SJSA1 (cell line): ENCODE measurements at places on chromosomes 2 and 18. TPM values are rescaled to one million over a fixed set of nuclear protein-coding genes. Genes with fewer than 3 reads are reported as not detected.

- H3K4me3 ChIP-seq: no peak overlapping the region
- DNase-seq: no peak
- no peaks in the 10 kb centered on the region for H3K4me1 ChIP-seq
- no peak overlapping the region for H3K27ac ChIP-seq
These were observed 27.8 kb upstream of the RNF125 start for GRCh38 chr18:31990823-31991222.

- no peaks in the 10 kb centered on the region for H3K36me3 ChIP-seq
- H3K27me3 ChIP-seq: no peaks in the 10 kb centered on the region
- H3K4me1 ChIP-seq: no peaks in the 10 kb centered on the region
- H3K4me3 ChIP-seq: no peak overlapping the region
- no peak overlapping the region for H3K27ac ChIP-seq
- DNase-seq: no peak
These were observed 65.9 kb downstream of the CDH20 start for GRCh38 chr18:61398961-61399705.

- H3K27ac ChIP-seq: no peak overlapping the region
- no peak overlapping the region for H3K4me3 ChIP-seq
- no peak for DNase-seq
- no peaks in the 10 kb centered on the region for H3K27me3 ChIP-seq
- peaks cover 50% of the 10 kb centered on the region for H3K36me3 ChIP-seq
These were observed 7.4 kb downstream of the TMEM127 start for GRCh38 chr2:96258166-96259022.

DNA sequence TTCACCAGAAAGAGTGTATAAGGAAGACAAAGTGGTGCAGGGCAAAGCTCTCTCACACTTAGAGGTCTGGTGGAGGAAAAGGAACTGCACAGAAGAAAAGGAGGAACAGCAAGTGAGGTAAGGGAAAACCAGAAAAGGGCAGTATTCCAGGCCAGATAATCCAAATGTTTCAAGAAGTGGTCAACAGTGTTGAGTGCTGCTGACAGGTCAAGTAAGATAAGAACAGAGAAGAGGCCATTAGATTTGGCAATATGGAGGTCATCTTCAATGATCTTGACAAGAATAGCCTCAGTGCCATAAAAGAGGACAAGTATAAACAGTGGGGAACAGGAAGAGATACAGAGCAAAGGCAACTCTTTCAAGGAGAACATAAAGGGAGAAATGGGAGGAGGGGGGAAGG is 15.0 kb downstream of the ADD2 start:
- H3K4me3 ChIP-seq: no peak overlapping the region
- DNase-seq: no peak
- no peaks in the 10 kb centered on the region for H3K36me3 ChIP-seq
- no peaks in the 10 kb centered on the region for H3K4me1 ChIP-seq
- H3K27ac ChIP-seq: no peak overlapping the region

EN1 gene
- total RNA-seq: 4.0 and 4.7 TPM in 2 replicates

NOL4 gene
- total RNA-seq: not detected in 2 replicates

GRCh38 chr2:96877042-96877451 is 7.2 kb upstream of the SEMA4C start:
- DNase-seq: no peak
- no peaks in the 10 kb centered on the region for H3K27me3 ChIP-seq
- no peak overlapping the region for H3K4me3 ChIP-seq
- H3K27ac ChIP-seq: no peak overlapping the region
- no peaks in the 10 kb centered on the region for H3K4me1 ChIP-seq
- no peaks in the 10 kb centered on the region for H3K36me3 ChIP-seq

SLC4A3 gene
- total RNA-seq: 4.0 and 4.1 TPM in 2 replicates

DNA sequence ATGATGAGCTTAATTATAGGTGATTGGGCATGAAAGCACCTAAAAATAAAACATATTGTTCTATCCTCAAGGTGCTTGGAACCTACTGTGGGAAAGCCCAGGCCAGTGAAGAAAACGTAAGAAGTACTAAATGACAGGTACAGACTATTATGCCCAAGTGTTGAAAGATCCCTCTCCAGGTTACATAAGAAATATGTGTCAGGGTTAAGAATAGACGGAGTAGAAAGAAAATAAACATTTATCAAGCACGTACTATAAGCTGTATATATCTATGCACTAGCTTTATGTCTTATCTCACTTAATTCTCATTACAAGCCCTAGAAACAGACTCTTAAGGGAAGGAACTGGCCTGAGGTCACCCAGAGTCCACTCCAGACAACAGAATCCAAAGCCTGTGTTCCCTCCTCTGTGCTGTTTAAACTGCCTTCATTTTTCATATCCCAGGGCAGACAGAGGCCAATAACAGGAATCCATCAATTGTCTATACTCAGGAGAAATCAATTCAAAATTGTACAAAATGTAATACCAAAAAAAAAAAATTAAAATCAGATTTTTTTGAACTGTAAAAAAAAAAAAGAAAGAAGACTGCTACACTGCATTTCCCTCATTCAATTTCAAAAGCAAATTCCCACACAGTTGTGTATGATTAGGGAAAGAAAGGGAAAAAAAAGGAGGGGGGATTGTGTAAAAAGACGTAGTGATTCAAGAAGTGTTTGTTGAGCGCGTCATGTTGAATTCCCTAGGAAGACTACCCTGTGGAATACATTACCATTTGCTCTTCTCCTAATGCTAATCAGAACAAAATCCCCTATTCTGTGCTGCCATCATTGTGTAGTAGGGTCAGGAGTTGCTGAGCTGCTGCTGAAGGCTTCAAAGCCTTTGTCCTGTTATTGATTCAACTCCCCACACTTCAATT is 156.3 kb downstream of the IRS1 start:
- no peak overlapping the region for H3K4me3 ChIP-seq
- no peaks in the 10 kb centered on the region; the same call in 1 of the 2 replicates for H3K36me3 ChIP-seq
- no peak for DNase-seq
- H3K27me3 ChIP-seq: no peaks in the 10 kb centered on the region

FBXO36 gene
- total RNA-seq: 3.8 and 4.6 TPM in 2 replicates

- no peak overlapping the region for H3K4me3 ChIP-seq
- no peaks in the 10 kb centered on the region for H3K27me3 ChIP-seq
- DNase-seq: no peak
- peaks cover 13% of the 10 kb centered on the region for H3K4me1 ChIP-seq
These were observed 309.5 kb upstream of the HS6ST1 start for GRCh38 chr2:128628206-128628605.

KCNG2 gene
- not detected in 2 replicates for total RNA-seq

- no peaks in the 10 kb centered on the region for H3K27me3 ChIP-seq
- no peaks in the 10 kb centered on the region for H3K4me1 ChIP-seq
- no peak overlapping the region for H3K27ac ChIP-seq
- no peak for DNase-seq
- H3K4me3 ChIP-seq: no peak overlapping the region
- H3K36me3 ChIP-seq: peaks cover 34% of the 10 kb centered on the region
These were observed 33.8 kb downstream of the PRELID3A start for GRCh38 chr18:12441475-12442034.

DNA sequence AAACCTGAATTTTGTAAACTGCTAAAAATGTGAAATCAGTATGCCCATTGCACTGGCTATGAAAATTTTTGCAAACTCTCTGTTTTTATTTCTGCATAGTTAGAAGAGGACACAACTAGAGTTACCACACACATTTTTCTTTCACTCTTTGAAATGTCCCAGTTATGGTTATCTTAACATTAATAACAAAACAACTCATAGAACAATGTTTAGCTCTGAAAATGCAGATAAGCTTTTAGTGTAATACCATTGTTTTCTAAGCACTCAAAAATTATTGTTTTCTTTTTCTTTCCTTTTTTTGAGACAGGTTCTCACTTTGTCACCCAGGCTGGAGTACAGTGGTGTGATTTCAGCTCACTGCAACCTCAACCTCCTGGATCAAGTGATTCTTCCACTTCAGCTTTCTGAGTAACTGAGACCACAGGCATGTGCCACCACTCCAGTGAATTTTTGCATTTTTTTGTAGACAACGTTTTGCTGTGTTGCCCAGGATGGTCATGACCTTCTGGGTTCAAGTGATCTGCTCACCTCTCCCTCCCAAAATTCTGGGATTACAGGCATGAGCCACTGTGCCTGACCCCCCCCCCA is 1204.5 kb upstream of the ZEB2 start:
- DNase-seq: no peak
- no peak overlapping the region for H3K4me3 ChIP-seq
- H3K27me3 ChIP-seq: no peaks in the 10 kb centered on the region

GRCh38 chr18:41955688-41956087 is 654 bp downstream of the PIK3C3 start:
- no peak for DNase-seq
- H3K4me3 ChIP-seq: peak overlapping the region; percentile 55
- H3K27ac ChIP-seq: peak overlapping the region; percentile 59
- no peaks in the 10 kb centered on the region for H3K27me3 ChIP-seq
- peaks cover 5% of the 10 kb centered on the region; the same call in 1 of the 2 replicates for H3K4me1 ChIP-seq

- no peak for DNase-seq
- H3K27me3 ChIP-seq: no peaks in the 10 kb centered on the region
- H3K4me1 ChIP-seq: no peaks in the 10 kb centered on the region
- H3K27ac ChIP-seq: no peak overlapping the region
These were observed 118.6 kb upstream of the CELF4 start for GRCh38 chr18:37684183-37684582.

POTEI gene
- total RNA-seq: not detected in 2 replicates

PLCD4 gene
- not detected in 2 replicates for total RNA-seq

FBXO48 gene
- total RNA-seq: 0.60 and 0.74 TPM in 2 replicates
